ENCODE measurements at places on chromosomes 5 and 9. TPM values are rescaled to one million over a fixed set of nuclear protein-coding genes. Genes with fewer than 3 reads are reported as not detected.

Gene LEAP2
- polyA plus RNA-seq, result 1.2 TPM

Gene TTLL11
- polyA plus RNA-seq, result 8.0 TPM

Gene IL33
- polyA plus RNA-seq, result 1.6 TPM

Gene IL7R
- 2.8 TPM for polyA plus RNA-seq

Gene BOD1
- 37.5 TPM for polyA plus RNA-seq

Gene LIX1
- polyA plus RNA-seq, result not detected

Gene DND1
- polyA plus RNA-seq, result 0.22 TPM

Gene STKLD1
- not detected for polyA plus RNA-seq

Gene PCDHGB2
- 0.12 TPM for polyA plus RNA-seq

Gene DAB2IP
- polyA plus RNA-seq, result 28.6 TPM

- no peak for DNase-seq
Observed at GRCh38 chr9:94068257-94068656, 16.0 kb upstream of the PTPDC1 start.

DNA sequence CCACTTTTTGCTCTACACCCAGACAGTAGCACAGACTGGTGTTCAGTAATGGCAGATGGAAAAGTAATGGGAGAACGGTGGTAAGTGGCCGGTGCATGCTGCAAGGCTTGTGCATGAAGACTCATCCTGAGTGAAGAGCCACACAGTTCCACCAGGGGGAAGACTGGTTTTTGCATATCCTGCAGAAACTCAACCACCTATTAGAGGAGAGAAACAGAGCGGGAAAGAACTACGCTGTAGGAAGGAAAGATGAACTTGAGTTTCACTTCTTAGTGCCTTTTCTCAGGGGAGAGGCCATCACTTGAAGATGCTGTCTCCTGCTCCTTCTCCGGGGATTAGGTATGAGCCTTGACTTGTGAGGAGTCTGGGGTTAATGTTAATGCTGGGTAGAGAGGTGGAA is 9.4 kb upstream of the PRSS3 start:
- no peak for DNase-seq

DNA sequence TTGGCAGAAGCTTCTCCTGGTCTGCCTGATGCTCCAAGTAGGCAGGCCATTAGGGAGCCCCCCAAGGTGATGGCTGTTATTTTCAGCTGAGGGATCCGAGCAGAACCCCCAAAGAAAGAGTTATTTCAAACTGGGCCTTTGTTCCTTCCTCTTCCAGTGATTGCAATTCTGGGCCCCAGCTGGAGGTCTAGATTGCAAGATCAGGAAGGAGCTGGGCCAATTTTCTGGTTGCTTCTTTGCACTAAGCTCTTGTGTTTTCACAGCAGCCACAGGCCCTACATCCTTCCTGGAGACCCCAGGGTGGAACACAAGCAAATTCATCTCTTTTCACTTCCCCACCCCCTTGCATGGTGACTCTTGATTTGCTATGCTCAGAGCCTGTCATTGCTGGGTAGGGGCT is 215.0 kb downstream of the SEMA6A start:
- DNase-seq, result no peak

DNA sequence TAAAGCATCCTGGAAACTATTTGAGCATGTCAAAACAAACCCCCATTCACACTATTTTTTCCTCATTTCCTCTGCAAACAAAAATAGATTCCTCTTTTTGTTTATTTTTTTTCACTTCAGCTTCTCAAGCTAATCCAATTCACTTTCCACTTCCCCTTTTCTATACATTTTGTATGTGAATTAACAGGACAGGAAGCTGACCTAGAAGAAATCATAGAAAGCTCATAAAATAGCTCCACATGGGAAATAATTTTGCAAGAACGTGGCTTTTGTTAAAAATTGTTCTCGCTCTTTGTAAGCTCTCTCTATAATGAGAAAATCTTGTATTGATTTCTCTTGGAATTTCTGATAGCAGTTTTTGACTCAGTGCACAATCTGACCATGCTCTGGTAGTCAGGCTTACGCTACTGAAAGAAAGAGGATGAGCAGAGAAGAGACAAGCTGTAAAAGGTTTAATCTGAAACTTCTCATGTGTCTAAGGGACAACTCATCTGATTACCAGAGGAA is 215.8 kb downstream of the ADAMTS12 start:
- no peak for DNase-seq

GRCh38 chr5:149156435-149157083 is 15.3 kb downstream of the ABLIM3 start:
- DNase-seq, result no peak

DNA sequence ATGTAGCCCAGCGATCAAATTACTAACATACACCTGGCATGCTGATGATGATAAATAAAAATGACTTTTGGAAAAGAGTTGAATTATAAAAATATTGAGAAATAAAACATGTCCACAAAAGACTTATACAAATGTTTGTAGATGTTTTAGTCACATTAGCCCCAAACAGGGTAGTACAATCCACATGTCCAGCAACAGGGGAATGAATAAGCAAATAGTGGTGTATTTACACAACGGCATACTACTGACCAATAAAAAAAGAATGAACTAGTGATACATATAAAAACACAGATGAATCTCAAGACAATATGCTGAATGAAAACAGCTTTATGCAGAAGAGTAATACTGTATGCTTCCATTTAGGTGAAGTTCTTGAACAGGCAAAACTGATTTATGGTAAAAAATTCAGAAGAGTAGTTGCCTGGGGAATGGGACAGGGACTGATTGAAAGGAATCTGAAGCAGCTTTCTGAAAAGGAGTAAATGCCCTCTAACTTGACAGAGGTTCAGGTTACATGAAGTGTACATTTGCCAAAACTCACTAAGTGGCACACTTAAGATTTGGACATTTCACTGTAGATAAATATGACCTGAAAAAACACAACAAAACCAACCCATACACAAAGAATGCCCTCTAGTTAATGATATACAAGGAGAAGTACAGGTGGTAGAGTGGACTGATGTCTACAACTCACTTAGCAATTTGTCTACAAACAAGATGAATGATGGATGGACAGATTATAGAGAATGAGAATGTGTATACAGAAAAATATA is 35.4 kb downstream of the ACTL7A start:
- DNase-seq, result no peak

GRCh38 chr9:13387734-13388067 is 108.2 kb upstream of the MPDZ start:
- no peak for DNase-seq

GRCh38 chr5:138573223-138573622 is 2.0 kb downstream of the HSPA9 start:
- no peak for DNase-seq

GRCh38 chr9:127396253-127396807 is 639 bp upstream of the SLC2A8 start:
- DNase-seq, result no peak

DNA sequence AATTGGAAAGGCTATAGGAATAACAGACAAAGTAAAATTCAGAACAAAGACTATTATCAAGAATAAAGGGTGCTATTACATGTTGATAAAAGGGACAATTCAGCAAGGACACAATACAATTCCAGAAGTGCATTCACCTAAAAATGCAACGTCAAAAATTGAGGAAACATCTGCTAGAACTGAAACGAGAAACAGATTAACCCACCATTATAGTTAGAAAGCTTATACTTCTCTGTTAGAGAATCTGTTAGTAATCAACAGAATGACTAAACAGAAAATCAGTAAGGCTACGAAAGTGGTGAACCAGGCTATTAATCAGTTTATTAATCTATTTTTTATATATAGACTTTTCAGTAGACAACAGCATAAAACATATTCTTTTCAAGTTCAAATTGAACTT is 14.8 kb downstream of the FCN1 start:
- no peak for DNase-seq

DNA sequence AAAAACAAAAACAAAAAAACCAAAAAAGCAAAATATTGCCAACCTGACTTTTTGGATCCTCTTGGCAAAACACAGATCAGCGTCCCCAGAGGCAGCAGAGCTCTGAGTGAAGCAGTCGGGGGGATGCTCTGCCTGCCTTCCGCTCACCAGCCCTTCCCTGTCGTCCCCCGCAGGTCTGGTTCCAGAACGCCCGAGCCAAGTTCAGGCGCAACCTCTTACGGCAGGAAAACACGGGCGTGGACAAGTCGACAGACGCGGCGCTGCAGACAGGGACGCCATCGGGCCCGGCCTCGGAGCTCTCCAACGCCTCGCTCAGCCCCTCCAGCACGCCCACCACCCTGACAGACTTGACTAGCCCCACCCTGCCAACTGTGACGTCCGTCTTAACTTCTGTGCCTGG is 20.7 kb downstream of the LHX2 start:
- no peak for DNase-seq

DNA sequence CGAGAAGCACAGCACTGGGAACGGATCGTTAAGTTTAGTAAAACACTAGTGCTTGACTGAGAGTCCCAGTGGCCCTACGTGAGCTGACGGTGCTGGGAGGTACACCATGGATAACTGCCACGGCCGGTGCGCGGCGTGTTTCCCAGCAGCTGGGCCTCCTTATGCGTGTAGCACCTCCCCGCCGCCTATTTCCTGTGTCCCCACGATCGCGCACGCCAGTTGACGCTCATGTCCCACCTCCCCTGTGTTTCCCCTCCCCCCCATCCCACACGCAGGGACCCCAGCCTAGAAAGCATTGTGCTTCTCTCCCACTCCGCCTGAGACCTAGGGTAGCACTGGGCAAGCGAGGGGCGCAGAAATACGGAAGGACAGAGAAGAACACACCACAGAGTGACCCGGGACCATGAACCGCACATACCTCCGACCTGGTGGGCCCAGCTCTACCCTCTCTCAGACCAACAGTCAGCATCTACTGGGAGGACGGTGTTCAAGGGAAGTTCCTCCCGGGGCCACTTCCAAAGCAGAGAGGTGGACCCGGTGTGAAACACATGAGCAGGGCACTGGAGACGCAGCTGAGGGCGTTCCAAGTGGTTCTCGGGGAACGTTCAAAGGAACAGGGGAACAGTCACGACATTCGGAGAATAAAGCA is 45.6 kb downstream of the DBH start:
- no peak for DNase-seq

GRCh38 chr5:45643056-45643455 is 53.1 kb downstream of the HCN1 start:
- DNase-seq, result no peak

DNA sequence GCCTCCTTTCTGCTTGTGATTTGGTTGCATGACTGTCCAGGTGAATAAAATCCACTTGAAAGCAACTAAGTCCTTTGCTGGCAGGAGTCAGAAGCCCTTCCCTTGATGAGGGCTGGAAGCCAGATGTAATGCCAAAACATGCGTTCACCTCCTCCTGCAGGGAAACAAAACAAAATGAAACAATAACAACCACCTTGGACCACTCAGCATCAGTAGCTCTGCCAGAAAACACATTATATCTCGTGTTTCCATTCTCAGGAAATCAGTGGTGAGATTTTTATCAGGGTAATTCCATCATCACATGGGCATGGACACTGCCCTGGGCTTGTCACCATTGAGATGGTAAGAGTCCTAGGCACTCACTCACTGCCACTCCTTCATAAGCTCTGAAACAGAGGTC is 350.3 kb upstream of the ACTBL2 start:
- no peak for DNase-seq

DNA sequence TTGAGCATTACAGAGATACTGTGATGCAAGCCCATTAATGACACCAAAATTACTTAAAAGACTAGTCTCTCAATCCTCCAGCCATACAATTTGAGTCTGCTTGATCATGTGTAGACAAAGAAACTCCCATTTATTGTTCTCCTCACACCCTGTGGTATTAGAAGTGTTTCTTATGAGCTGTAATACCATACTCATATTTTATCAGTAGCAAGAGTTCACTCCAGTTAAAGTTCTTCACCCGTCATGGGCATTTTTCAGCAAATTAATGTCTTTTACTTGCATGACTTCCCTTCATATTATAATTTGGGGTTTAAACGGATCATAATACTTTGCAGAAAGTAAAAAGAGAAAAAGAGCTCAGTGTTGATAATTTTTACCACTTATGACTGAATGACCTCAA is 242.9 kb downstream of the BNC2 start:
- DNase-seq, result no peak

GRCh38 chr9:3361116-3361515 is 164.7 kb downstream of the RFX3 start:
- no peak for DNase-seq

DNA sequence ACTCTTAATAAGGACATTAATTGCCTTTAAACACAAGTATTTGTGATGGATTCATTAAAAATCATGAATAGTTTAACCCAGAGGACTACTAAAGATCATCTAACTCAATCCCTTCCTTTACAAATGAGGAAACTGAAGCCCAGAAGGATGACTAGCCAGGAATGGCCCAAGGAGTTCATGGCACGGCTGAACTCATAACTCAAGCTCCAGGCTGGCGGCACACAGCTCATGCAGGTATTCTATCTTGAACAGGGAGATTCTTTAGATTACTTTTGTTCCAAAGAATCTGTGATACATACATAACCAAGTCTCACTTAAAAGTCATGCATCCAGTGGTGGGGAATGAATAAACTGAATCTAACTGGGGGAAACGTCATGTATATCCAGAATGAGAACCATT is 495.5 kb downstream of the ACTL7B start:
- DNase-seq, result no peak

DNA sequence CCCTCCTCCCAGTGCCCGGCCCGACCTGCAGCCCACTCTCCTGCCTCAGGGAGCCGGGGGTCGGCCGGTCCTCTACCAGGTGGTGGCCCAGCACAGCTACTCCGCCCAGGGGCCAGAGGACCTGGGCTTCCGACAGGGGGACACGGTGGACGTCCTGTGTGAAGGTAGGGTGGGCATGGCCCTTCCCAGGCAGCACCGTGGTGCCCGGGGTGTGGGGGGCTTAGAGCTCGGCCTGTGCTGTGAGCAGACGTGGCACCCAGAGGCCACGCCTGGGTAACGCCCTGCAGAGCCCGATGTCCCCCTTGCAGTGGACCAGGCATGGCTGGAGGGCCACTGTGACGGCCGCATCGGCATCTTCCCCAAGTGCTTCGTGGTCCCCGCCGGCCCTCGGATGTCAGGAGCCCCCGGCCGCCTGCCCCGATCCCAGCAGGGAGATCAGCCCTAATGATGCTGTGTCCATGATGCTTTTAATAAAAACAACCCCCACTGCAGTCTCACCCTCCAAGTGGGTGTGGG is 7.2 kb downstream of the ENTPD8 start:
- no peak for DNase-seq

GRCh38 chr9:136107155-136107952 is 11.3 kb downstream of the TMEM250 start:
- no peak for DNase-seq

- no peak for DNase-seq
Observed at GRCh38 chr5:64680289-64680688, 10.0 kb upstream of the SHISAL2B start.

DNA sequence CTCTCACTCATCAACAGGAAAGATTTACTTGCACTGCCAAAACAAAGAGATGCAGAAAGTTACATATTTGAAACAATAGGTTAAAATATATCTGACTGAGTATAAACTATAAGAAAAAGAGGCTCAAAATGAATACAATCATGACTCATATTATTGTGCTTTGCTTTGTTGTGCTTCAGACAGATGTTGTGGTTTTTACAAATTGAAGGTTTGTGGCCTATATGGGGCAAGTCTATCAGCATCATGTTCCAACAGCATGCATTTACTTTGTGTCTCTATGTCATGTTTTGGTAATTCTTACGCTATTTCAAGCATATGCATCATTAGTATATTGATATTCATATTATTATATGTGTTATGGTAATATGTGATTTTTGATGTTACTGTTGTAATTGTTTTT is 330.0 kb downstream of the PRR16 start:
- no peak for DNase-seq

GRCh38 chr9:35960039-35960655 is 2.2 kb upstream of the OR2S2 start:
- DNase-seq, result no peak

- no peak for DNase-seq
Observed at GRCh38 chr5:127077366-127077765, 4.1 kb upstream of the C5orf63 start.

Measured in keratinocyte (primary cell).